GM13976 (cell line): ENCODE measurements at places on chromosomes 3 and 15.
A peak's percentile ranks its signal among the peaks of the same experiment; 100 is the strongest.

DNA sequence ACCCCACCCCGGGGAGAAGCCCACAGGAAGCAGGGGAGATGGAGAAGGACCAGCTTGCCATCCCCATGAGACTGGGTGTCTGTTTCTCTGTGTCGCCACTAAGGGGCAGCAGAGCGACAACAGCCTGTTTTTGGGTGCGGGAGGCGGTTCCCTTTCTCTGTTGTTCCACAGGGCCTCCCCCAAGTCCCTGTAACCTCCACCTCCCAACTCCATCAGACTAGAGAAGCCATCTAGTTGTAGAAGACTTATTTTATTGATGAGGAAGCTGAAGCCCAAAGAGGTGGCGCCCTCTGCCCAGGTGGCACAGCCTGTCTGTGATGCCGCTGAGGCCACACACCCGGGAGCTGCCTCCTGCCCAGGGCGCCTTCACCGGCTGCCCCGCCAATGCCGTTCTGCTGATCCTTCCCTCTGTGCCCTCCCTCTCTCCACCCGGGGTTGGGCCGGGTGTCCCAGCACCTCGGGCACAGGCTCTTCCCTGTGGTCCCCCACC, 3.9 kb upstream of the CCDC9B start:
- DNase-seq: peak; percentile 89

DNA sequence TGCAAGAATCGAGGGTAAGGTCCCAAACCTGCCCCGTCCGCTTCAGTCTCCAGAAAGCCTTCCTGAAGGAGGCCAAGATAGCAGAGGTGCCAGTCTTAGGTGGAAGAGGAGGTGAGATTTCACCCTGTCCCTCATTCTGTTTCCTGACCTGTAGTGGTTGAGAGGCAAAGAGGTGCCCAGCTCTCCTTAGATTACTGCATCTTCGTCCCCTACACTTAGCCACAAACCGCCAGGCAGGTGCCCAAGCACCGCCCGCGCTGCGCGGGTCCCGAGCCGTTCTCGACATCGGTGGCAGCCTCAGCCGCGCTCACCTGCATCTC, 23.8 kb upstream of the POLG start:
- no peak for DNase-seq

- no peak for DNase-seq
Measured at GRCh38 chr15:70068783-70069565, 28.7 kb downstream of the TLE3 start.

DNA sequence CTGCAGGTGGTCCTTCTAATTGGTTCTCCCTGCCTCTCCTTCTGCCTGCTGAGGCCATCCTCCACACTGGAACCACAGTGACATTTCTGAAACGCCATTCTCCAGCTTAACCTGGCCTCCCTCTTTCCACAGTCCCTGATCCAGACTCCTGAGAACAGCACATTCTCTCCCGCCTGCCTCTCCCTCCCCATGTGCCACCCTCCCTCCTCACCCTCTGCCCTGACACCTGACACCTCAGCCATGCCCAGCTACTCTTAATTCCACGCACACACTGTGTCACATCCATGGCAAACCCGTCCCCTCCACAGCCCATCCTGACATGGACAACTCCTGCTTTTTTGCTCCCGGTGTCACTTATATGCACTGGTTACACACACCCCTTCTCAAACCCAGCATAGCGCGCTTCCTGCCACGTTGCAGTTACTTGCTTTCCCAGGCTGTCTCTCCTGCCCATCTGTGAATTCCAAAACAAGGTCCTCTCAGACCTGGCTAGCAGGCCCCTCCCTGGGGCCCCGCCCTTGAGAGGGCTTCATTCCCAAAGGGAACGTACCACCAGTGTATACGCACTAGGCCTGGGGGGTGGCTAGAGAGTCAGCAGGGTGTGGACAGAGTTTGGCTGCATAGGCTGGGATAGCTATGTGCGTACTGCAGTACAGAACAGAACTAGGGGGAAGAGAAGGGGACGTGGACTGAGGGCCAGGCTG, 92.7 kb upstream of the BLM start:
- DNase-seq: no peak

GRCh38 chr3:129059311-129059958, 1.1 kb upstream of the GP9 start:
- DNase-seq: no peak

DNA sequence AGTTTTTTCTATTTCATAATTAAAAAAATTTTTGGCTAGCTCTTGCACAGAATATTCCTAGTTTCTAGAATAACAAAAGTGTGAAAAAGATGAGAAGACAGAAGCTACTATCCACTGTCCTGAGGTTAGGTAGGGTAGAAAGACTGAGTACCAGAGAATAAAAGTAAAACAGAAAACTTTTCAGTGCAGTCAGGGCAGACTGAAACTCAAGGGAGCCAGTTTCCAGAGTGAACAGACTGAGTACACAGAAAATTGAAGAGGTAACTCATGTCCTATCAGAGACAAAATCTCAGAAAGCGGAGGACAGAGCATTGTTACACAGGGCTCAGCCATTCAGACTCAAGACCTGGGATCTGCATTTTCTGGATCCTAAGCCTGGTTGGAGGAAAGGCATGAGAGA, 8.8 kb upstream of the FBXO40 start:
- DNase-seq: no peak

- no peak for DNase-seq
Measured at GRCh38 chr15:51576286-51576850, 46.2 kb downstream of the DMXL2 start.

- no peak for DNase-seq
Measured at GRCh38 chr3:112061152-112061551, 25.0 kb upstream of the C3orf52 start.

DNA sequence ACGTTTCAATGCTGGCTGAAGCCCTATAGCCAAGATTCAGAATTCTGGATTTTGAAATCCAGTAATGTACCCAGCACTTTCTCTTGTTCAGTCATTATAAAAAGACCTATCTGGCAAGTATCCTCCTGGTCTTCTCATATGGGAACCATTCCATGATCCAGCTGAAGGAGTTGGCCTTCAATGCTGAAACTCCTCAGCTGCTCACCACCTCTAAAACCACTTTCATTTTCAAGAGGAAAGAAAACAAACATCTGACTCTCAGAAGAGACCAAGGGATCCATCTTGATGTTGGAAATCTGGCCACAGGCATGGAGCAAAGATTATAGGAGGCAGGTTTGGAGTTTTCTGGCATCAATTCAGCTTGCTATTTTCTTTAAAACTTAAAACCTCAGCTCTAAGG, 235.4 kb downstream of the FMN1 start:
- DNase-seq: no peak

- DNase-seq: no peak
Measured at GRCh38 chr15:77504306-77504705, 83.6 kb downstream of the HMG20A start.

DNA sequence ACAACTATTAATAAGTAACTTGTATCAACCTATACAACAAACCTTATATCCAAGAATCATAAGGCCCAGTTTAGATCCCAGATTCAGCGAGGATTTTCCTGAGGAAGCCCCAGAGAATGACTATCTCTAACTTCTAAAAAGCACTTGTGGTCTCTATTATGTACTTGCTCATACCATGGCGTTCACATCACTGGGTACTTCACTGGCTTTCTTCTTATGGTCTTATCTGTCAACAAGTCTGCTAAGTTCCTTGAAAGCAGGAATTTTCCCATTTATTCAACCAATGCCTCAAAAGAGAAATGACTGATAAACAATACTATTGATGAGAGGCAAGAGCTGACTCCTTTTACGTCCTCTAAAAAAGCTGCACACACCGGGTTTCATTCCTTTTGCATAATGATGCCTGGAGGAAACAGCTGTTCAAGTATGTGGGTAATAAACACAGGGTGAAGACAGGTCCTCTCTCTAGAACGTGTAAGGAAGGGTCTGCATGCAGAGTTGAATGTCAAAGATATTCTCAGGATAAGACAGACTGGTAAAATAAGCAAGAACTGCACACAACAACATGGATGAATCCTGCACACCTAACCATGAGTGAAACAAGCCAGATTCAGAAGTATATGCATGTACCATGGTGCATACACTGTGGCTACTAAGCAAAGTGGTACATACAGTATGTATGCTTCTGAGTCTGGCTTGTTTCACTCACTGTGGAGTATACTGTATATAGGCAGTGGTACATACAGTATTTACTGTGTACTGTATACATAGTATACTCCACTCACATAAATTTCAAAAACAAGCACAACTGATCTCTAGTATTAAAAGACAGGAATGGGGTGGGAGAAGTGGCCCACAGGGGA, 408.7 kb downstream of the SHQ1 start:
- no peak for DNase-seq

GRCh38 chr3:107913701-107914100, 177.1 kb downstream of the CD47 start:
- DNase-seq: no peak

GRCh38 chr3:94127115-94127514, 64.3 kb downstream of the NSUN3 start:
- DNase-seq: no peak
